NCI-H510A (cell line): ENCODE measurements at places on chromosomes 6 and 20.

DNA sequence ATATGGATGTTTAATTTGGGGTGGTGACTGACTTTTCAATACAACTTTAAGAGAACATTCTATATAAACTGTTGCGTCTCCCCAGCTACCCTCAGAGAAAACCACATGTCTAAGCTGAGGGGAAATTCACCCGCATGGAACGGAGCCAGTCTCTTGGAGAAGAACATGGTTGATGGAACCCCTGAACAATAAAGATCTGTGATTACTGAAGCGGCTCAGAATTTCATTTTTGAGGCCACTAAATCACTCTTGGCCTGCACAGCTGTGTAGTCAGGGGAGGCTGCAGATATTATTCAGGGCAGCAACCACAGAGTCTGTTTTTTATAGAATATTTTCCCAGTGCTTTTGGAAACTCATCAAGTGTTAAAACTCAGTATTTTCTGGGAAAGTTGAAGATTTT, 73.8 kb downstream of the EYA4 start:
- DNase-seq = no peak

- no peak for DNase-seq
Observed at GRCh38 chr6:117771403-117771802, 96.1 kb downstream of the NUS1 start.

GRCh38 chr6:43687079-43687436, 533 bp downstream of the MRPS18A start:
- no peak for DNase-seq

DNA sequence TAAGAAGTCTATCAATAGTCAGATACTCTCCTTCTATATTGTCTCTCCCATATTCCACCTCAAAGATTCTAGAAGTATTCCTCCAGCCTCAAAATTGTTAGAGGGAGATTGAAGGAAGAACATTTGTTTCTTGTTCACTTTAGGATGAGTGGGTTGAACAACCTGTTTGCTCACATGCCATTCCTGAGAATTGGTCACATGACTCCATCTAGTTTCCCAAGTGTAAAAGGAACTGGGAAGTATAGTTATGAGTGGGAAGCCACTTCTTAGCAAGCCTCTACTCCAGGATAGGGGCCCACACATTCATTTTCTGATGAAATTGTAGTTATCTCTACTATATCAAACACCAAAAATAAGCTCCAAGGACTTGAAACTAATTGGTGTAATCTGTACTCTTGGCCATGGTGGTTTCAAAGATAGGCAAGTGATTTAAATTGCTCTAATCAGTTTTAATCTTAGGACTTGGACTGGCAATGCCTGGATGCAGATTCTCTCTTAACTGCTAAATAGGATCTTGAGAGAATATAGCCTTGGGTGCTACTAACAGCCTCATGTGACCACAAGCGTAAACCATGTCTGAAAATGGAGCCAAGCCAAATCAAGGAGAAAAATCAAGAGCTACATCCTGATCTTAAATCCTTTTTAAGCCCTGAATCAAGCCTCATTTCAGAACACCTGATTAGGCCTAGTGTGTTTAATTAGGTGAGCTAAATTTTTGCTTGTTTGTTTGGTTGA, 758.7 kb upstream of the MAN1A1 start:
- DNase-seq = no peak

- DNase-seq = no peak
Observed at GRCh38 chr20:25567286-25567685, 18.0 kb downstream of the NINL start.

GRCh38 chr20:2302384-2303060, 6.7 kb downstream of the TGM3 start:
- no peak for DNase-seq

DNA sequence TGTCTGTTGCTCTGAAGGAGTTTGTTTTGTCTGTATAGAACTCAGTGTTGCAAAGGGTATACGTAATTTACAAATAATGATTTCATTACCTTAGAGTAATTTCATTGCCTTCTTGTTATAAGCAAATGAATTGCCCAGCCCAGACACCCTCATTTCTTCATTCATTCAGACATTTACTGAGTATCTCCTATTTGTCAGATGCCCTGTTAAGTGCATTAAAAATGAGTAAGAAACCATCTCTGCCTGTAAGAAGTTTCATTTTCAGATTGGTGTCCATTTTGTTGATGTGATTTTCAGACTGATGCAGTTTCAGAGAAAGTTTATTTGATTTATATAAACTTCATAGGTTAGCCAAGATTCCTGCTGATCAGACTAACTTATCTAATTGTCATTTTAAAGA, 429.3 kb downstream of the PHF3 start:
- DNase-seq = no peak

GRCh38 chr6:104754788-104755409, 104.8 kb downstream of the HACE1 start:
- DNase-seq = no peak

GRCh38 chr6:166707045-166707444, 80.0 kb upstream of the RPS6KA2 start:
- peak; percentile 18 for DNase-seq

GRCh38 chr20:49616154-49617007, 48.4 kb upstream of the PTGIS start:
- DNase-seq = no peak

- DNase-seq = no peak
Observed at GRCh38 chr20:5030348-5031205, 29.3 kb upstream of the SLC23A2 start.

DNA sequence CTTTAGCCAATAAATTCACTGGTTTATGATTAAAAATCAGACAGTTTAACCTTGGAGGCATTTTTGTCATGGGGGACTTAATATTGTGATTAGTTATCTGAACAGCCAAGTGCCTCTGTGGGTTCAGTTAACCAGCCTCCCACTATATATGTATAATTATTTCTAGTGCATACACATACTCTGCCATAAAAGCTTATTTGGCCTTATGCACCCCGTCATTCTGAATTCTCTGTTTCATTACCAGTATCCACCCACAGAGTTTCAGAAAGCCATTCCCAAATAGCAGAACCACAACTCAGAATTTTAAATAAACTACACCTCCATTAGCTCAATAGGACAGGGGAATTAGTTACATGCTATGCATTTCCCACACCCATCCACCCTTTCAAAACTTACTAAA, 279.7 kb downstream of the ZFAND3 start:
- DNase-seq = no peak

DNA sequence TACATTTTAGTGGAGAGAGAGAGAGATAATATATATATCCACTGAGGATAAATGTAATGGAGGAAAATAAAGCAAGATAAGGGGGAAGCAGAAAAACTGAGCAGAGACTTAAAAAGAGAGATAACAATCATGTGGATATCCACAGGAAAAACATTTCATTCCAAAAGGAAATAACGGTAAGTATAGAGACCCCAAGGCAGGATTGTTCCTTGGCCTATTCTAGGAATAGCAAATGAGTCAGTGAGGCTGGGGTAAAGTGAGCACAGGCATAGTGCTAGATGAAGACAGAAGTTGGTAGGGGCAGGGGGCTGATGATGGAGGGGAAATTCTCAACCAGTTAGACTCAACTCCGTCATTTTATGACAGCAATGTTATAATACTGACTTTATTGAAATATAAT, 11.2 kb downstream of the CDC40 start:
- no peak for DNase-seq

DNA sequence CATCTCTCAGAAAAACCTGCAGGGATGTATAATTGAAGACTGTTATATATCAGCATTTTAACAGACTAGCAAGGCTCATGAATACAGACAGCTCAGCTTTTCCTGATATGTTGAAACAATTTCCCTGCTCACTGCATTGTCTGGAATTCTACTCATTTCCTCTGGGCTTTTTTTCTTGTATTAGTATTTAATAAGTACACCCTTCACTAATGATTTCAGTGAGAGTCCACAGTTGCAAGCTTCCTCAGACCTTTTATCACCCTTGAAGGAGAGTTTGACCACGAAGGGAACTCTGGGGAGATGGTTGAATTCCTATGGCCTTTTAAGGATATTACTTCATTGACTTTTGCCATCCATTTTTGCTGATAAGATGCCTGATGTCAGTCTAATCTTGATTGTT, 248.7 kb downstream of the ADGB start:
- no peak for DNase-seq

- no peak for DNase-seq
Observed at GRCh38 chr20:10468340-10468845, 33.3 kb downstream of the SLX4IP start.

DNA sequence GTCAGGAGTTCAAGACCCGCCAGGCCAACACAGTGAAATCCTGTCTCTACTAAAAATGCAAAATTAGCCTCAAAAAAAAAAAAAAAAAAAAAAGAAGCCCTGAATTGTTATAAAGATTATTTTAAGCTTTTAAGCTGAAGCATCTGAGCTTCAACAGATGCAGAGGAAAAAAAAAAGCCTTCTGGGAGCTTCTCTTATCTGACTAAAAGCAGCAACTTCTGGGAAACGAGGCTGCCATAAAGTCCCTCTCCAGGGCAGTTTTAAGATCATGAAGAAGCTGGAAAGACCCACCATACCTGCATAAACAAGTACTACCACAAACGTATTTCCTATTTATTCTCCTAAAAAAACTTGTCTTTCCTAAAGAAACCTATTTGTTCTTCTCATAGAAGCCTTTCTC, 3.6 kb downstream of the SERINC3 start:
- no peak for DNase-seq

GRCh38 chr6:46255528-46255927, 84.7 kb upstream of the ENPP5 start:
- no peak for DNase-seq

DNA sequence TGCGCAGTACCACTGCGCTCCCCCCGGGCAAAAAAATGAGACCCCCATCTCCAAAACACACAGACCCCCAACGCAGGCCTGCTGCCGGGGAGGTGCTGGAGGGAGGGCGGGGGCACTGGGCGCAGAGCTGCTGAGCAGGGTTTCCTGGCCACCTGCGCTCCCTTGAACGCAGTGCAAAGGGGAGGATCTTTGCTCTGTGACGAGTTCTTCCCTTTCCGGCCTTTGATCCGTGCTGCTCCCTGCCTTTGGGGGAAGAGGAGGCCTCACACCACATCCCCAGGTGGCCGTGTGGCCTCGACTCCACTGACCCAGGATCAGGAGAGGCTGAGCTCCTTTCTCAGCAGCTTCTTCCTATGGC, 8.9 kb upstream of the COL20A1 start:
- no peak for DNase-seq

DNA sequence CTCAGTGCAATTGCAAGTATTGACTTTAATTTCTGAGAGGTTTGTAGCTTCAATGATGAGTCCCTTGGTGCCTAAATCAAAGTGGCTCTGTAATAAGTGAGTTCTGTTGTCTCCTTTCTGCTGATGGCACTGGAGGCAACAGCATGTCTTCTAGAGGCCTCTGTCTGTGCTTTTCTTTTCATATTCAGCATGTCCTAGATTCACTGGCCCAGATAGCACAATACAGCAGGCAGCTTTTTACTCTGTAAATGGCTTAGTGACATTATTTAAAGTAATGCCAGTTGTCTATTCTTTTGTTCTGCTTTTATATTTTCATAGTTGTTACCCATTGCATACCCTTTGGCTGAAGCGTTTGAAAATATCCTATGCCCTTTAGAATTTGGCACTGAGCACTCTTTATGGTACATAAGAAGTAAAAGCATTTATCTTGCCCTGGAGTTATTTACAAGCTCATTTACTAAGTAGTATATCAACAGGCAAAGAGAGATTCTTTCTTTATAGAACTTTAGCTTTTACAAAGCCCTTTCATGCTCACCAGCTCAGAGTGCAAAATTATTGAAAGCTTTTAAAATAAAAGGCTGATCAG, 271.5 kb upstream of the KCNQ5 start:
- no peak for DNase-seq

- DNase-seq = no peak
Observed at GRCh38 chr20:9808166-9808565, 30.7 kb downstream of the PAK5 start.

DNA sequence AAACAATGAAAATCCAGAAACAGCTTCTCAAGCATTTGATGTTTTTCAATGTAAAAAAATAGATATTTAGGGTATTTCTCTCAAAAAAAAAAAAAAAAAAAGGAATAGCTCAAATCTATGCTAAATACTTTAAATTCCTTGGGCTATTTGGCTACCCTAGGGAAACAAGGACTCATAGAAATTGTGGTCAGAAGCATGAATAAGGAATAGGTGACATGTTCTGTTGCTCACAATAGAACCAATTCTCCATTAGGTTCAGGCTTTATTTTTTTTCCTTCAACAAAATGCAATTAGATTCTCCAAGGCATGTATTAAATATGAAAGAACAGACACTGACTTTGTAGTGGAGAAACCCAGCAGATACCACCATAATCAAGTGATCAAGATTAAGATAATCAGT, 904.3 kb upstream of the FLRT3 start:
- no peak for DNase-seq

- no peak for DNase-seq
Observed at GRCh38 chr6:100724696-100725095, 156.4 kb downstream of the ASCC3 start.

DNA sequence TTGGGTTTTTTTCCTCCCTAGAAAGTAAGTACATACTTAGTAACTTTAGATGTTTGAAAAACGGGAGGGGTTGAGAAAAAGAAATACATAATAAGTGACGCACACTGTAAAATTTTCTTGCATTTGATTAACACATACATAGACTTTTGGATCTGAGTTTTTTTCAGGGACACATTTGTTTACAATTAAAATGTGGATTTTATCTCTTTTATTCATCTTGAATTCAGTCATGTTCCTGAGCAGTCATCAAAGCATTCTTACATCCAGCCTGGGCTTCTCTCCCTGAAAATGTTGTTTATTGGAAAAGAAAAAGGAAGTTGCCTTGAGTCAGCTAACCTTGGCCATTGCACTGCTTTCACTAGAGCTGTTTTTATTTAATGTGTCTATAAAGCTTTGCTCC, 8.7 kb upstream of the RPP40 start:
- no peak for DNase-seq

- DNase-seq = no peak
Observed at GRCh38 chr6:113383701-113384100, 473.4 kb upstream of the MARCKS start.

DNA sequence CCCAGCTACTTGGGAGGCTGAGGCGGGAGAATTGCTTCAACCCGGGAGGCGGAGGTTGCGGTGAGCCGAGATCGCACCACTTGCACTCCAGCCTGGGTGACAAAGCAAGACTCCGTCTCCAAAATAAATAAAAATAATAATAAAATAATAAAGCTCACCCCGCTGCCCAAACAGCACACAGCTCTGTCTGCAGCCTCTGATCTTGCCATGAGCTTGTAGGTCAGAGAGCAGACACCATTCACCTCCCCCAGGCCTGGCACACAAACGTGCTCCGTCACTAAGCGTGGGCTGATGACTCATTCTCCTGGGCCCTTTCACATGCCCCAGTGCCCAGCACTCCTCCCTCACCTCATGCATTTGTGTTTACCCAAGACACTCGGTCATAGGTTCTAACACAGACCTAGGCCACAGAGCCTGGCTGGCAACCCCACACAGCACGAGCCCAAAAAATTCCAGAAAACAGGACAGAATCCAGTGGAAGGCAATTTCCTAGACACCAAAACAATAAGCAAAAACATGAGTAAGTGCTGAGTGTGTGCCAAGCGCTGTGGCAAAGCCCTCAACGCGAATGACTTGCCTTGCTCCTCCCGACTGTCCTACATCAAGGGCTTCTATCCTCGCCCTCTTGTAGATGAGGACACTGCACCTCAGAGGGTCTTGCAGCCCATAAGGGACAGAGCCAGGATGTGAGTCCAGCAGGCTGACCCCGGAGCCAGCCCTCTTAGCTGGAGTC, 18.0 kb downstream of the ATP9A start:
- DNase-seq = peak; percentile 74
